Smooth muscle cell of the pulmonary artery (primary cell): ENCODE measurements at places on chromosomes 7 and 10. TPM values are rescaled to one million over a fixed set of nuclear protein-coding genes. Genes with fewer than 3 reads are reported as not detected.

NUTM2E gene
- not detected in 2 replicates for total RNA-seq

BICC1 gene
- 78.2 and 124 TPM in 2 replicates for total RNA-seq

CNPY1 gene
- not detected in 2 replicates for total RNA-seq

PRSS2 gene
- not detected in 2 replicates for total RNA-seq

AIFM2 gene
- 9.0 and 11.5 TPM in 2 replicates for total RNA-seq

TMEM196 gene
- not detected in 2 replicates for total RNA-seq

EVX1 gene
- not detected in 2 replicates for total RNA-seq

HMX3 gene
- not detected in 2 replicates for total RNA-seq

CPA2 gene
- not detected in 2 replicates for total RNA-seq

STEAP4 gene
- 0.96 and 5.9 TPM in 2 replicates for total RNA-seq

OR2A12 gene
- total RNA-seq = not detected in 2 replicates

TMEM270 gene
- total RNA-seq = not detected in 2 replicates

CHN2 gene
- total RNA-seq = 0.39 TPM in 1 of 2 replicates, not detected in the other

CYTH3 gene
- total RNA-seq = 42.6 and 63.0 TPM in 2 replicates

KCNMA1 gene
- 71.3 and 116 TPM in 2 replicates for total RNA-seq

OR2A42 gene
- 0.03 TPM in 1 of 2 replicates, not detected in the other for total RNA-seq

SLC35G1 gene
- 2.9 and 3.9 TPM in 2 replicates for total RNA-seq

LRRC17 gene
- total RNA-seq = 65.6 and 103 TPM in 2 replicates

CASD1 gene
- 10.8 and 20.5 TPM in 2 replicates for total RNA-seq

RASA4B gene
- total RNA-seq = 7.7 and 10.0 TPM in 2 replicates

TACC2 gene
- 5.7 and 8.8 TPM in 2 replicates for total RNA-seq
